Left ventricle myocardium inferior (tissue), 1 donor: ENCODE measurements at places on chromosomes 4 and X.

DNA sequence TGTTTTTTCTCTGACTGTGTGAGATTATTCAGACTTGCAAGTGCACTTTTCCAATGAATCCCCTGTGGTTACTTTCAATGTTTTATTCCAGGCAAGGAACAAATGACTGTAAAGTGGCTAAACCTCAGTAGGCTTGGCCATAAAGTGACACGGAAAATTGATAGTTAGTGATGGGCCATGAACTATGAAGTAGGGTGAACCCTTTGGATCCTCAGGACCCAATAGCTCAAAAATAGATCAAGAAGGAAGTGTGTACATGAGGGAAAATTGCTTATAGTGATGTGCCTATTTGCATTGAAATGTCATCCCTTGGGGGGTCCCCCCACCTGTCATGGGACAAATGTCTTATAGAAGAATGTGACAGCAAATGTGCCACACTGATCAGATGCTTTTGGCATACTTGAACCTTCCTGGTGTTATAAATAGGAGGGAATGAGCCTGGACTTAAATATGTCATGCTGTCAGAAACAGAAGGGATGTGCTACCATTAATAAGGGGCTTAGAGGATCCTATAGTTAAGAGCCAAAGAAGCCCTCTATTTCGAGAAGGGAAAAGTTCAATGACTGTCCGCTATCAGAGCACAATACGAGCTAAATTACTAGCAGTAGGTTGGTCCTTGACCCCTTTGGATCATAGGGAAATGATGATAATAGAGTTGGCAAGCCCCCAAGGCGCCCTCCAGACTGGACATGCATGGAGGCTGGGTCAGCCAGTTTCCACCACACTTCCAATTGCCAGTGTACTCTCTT is 30.3 kb downstream of the SLC16A2 start:
- no peak for DNase-seq

DNA sequence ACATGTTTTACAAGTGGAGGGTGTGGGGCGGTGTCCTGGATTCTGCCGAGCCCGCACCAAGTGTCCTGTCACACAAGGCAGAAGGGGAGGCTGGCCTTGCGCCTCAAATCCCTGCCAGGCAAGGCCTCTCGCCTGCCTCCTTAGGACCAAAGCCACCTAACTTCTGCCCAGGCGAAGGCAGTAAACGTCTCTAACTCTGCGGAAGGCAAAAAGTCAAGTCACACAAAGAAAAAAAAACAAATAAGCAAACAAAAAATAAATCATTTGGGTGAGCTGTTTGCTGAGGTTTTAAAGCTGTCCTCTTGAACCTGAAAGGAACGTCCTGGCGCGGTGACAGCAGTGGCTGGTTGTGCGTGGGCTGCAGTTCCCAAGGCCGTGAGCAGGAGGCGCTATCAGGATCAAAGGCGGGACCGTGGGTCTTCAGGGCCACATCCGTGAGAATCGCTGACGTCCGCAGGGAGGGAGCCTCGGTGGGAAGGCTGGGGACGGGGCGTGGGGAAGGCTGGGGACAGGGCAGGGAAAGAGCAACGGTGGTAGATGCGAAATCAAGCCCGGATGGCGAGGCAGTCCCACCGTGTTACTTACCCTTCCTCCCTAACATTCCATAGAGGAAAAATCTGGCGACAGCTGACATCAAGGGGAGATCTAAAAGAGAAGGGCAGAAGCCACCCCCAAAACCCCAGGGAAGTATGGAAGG is 99.1 kb downstream of the TRAPPC11 start:
- peak; percentile 66 for DNase-seq

DNA sequence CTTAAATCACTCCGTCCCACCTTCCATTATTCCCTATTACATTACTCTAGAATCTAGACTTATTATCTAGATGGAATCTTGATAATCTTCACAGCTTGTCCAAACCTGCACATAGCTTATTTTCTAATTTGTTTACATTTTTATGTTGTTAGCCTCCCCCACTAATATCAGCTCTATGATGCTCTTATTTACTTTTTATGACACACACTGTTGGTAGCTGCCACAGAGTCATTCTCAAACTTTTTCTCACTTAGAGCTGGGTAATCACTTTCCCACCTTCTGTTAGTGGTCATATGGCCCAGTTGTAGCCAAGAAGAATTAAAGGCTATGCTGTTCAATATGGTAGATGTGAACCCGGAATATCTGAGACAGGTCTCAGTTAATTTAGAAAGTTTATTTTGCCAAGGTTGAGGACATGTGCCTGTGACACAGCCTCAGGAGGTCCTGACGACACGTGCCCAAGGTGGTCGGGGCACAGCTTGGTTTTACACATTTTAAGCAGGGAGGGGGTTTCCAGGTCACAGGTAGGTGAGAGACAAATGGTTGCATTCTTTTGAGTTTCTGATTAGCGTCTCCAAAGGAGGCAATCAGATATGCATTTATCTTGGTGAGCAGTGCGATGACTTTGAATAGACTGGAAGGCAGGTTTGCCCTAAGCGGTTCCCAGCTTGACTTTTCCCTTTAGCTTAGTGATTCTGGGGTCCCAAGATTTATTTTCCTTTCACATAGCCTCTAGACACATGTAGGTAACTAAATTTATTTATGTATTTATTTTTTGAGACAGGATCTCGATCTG is 7.0 kb upstream of the ADGRA3 start:
- DNase-seq = no peak

GRCh38 chrX:37993837-37994619 is 12.3 kb upstream of the SYTL5 start:
- DNase-seq = no peak

DNA sequence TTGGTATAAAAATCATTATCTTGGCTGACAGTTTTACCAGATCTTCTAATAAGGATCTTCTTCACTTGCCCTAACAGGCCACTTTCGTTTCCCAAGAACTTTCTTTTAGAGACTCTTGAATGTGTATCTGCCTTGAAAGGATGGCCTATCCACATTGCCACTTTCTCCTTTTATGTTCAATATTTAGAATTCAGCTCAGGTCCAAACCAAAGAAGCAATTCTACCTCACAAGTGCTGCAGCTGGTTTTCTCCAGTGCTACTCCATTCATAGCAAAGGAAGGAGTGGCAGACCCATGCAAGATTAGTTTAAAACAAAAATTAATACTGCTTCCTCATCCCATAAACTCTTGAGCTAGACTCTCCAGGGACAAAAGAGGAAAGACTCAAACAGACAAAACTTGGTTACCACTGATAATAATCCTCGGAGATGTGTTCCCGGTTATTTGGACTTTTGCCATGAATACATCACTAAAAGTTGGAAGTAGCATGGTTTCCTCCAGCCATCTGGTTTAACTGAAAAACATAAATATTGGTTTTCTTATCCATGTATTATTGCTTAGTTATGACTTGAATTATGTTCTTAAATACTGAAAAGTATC is 401.8 kb downstream of the PABPC4L start:
- no peak for DNase-seq

GRCh38 chr4:163598489-163598888 is 104.0 kb downstream of the TMA16 start:
- no peak for DNase-seq

GRCh38 chr4:1549638-1550035 is 134.5 kb downstream of the FAM53A start:
- no peak for DNase-seq

GRCh38 chrX:23901805-23902204 is 5.9 kb downstream of the APOO start:
- DNase-seq = no peak

DNA sequence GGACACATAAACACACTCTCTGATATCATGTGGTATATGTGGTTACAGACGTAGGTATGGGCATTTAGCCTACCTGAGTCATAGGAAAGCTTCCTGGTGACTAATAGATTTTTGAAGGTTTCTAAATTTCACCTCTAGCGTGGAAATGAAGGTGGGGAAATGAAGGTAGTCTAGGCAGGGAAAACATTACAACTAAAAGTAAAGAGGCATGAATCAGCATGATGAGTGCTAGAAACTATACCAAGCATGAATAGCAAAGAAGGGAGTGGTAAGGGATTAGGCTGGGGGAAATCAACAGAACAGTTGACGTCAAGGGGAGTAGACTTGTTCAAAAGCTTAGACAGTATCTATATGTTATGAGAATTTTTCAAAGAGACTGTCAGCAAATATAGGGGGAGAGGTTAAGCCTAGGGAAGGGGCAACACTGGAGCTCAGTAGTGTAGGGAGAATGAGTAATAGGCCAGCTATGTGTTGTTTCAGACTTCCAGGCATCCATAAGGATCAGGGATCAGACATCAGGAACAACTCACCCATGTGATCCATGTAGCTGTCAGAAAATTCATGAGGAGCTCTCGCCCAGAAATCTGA is 279.3 kb upstream of the DIPK2B start:
- no peak for DNase-seq

- DNase-seq = no peak
Observed at GRCh38 chr4:189162888-189163287, 777.8 kb upstream of the FRG1 start.

DNA sequence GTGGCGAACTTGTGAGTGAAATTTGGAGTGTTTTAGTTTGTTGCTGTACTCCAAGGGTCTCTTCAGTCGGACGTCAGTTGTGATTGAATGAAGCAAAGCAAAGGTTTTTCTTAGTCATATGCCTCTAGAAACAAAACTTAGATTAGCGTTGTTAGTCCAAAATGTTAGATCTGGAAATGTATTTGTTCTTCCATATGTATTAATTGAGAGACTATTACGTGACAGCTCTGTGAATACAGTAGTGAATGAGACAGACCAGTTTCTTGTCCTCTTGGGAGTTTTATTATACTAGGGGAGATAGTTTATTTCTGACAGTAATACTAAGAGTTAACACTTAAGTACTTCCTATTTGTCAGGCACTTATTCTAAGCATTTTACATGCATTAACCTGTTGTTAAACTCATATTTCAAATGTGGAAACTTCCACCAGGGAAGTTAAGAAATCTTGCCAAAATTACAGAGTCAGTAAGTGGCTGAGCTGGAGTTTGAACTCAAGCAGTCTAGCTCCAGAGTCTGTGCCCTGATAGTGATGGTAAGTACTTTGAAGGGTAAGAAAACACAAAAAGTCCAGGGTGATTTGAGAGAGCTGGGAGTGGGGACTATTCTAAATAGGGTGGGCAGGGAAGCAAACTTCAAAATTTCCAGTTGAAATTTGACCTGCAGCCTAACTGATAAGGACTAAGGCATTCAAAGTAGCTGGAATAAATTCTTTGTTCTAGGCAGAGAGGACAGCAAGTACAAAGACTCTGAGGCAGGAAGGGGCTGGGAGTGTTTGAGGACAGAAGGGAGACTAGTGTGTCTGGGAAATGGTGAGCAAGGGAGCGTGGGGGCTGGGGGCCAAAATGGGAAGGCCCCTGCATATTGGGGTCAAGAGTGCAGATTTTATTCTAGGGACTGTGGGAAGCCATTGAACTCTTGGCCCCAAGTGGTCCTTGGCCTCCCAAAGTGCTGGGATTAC is 17.0 kb downstream of the ADD1 start:
- peak; percentile 67 for DNase-seq

GRCh38 chr4:124534131-124534530 is 178.4 kb downstream of the ANKRD50 start:
- no peak for DNase-seq

GRCh38 chr4:55980725-55981124 is 32.0 kb downstream of the CEP135 start:
- no peak for DNase-seq

DNA sequence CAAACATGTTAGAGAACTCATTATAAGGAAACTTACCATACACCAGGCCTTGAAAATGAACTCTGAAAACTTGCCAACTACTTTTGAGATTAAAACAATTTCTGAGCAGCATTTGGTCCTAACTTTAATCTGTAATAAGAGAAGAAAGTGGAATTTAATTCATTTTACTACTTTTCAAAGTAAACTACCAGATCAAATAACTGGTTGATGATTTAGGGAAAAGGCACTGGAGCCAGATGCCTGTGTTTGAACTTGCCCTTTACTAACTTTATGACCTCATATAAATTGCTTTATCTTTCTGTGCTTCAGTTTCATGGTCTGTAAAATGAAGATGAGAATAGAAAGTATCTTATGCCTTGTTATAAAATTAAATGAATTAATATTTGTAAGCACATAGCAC is 159.9 kb upstream of the PCDH18 start:
- DNase-seq = no peak

DNA sequence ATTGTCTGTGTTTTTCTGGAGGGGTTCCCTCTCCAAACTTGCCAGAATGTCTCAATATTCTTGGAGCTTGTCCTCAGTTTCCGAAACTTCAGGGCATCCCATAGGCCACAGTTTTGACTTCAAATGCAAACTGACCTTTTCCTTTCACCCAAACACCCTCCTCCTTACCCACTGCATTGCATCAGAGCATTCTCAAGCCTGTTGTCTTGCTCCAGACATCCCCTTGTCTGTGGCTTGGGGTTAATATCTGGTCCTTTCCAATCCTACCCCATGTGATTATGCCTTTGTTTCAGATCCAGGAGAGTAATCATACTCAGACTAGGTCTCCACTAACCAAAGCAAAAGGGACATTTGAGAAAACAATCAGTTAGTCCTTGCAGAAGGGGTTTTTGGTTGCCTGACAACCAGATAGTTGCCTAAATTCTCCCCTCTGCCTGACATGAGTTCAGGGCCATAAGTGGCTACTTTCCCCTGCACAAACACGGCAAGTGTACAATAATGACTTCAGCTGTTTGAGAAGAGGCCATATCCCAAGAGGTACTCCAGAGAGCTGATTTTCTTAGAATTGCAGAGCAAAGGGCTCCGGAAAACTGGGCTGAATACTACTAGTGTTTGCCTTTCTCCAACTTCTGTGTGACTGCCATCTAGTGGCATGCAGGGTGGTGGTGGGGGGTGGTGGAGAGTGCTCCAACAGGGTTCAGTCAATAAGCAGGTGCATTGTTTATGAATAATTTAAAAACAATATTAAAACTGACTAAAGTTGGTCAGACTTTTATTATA is 130.2 kb downstream of the CHRDL1 start:
- peak; percentile 13 for DNase-seq

DNA sequence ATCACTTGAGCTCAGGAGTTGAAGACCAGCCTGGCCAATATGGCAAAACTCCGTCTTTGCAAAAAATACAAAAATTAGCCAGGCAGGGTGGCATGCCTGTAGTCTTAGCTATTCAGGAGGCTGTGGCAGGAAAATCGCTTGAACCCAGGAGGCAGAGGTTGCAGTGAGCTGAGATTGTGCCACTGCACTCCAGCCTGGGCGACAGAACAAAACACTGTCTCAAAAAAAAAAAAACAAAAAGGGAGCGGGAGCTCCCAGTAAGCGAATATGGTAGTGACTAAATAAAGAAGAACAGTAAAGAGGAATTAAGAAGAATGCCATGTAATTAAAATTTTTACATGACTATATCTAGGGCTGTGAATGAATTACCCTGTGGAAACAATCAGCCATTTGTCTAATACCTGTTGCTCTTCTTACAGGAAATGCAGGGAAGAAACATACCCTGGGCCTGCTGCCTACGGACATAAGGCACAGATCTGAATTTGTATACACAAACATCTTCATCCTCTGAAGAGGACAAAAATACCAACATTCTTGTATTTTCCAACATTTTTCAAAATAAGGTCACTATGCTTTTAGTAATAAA is 11.4 kb downstream of the WDFY3 start:
- no peak for DNase-seq
